ENCODE measurements at places on chromosomes 12 and 14. TPM values are rescaled to one million over a fixed set of nuclear protein-coding genes. Genes with fewer than 3 reads are reported as not detected.

Gene KCNC2
- not detected for total RNA-seq

Gene CLEC6A
- total RNA-seq, result not detected

Gene RNF10
- 62.5 TPM for total RNA-seq

Gene DCN
- 617 TPM for total RNA-seq

Gene RFLNA
- not detected for total RNA-seq

Gene C14orf119
- 25.7 TPM for total RNA-seq

Gene HOXC5
- total RNA-seq, result not detected

Gene C14orf39
- total RNA-seq, result 0.13 TPM

Gene TAS2R31
- total RNA-seq, result 11.4 TPM

Gene GZMH
- total RNA-seq, result 0.81 TPM

Gene RNASE3
- not detected for total RNA-seq

Gene SVOP
- total RNA-seq, result not detected

Gene TAS2R46
- total RNA-seq, result 5.1 TPM

Gene CPNE6
- not detected for total RNA-seq

Gene IL26
- not detected for total RNA-seq

Gene CLEC4A
- total RNA-seq, result not detected

Gene NIN
- 25.5 TPM for total RNA-seq

Gene NXPH4
- not detected for total RNA-seq

Gene NTF3
- total RNA-seq, result not detected

Gene TSPAN11
- 4.2 TPM for total RNA-seq

Gene PXN
- 95.5 TPM for total RNA-seq

Gene NRL
- 10.3 TPM for total RNA-seq

Gene SLC25A47
- not detected for total RNA-seq

Gene C12orf54
- total RNA-seq, result not detected

Gene PLEKHG7
- total RNA-seq, result not detected

Gene KRT80
- total RNA-seq, result not detected

Gene A2M
- total RNA-seq, result 124 TPM

Gene GXYLT1
- 16.5 TPM for total RNA-seq

Gene TRHDE
- 0.05 TPM for total RNA-seq

Gene ZNF839
- total RNA-seq, result 12.0 TPM

Gene PTPRO
- 0.22 TPM for total RNA-seq

Gene RTRAF
- 55.8 TPM for total RNA-seq

Gene FIGNL2
- total RNA-seq, result 1.6 TPM

Gene PIWIL1
- total RNA-seq, result 0.67 TPM

Gene RPS6KA5
- 8.5 TPM for total RNA-seq

Gene EEF1AKMT3
- 12.1 TPM for total RNA-seq

Gene NOS1
- total RNA-seq, result not detected

Gene CLEC4D
- total RNA-seq, result 0.13 TPM

Gene PTPRQ
- 23.1 TPM for total RNA-seq

Gene BATF
- 4.9 TPM for total RNA-seq

Gene NCOR2
- 45.3 TPM for total RNA-seq

Gene KRT7
- total RNA-seq, result 826 TPM

Gene ADAM20
- 3.4 TPM for total RNA-seq

Gene WNK1
- total RNA-seq, result 92.9 TPM

Gene LHX5
- total RNA-seq, result not detected

Gene B4GALNT3
- total RNA-seq, result 3.9 TPM

Gene SDSL
- total RNA-seq, result 25.2 TPM

Gene TNFRSF1A
- 131 TPM for total RNA-seq

Gene GYS2
- not detected for total RNA-seq

Gene SALL2
- 21.9 TPM for total RNA-seq

Gene IAPP
- not detected for total RNA-seq

Gene KRT75
- total RNA-seq, result not detected

Gene RTL1
- not detected for total RNA-seq

Gene SRRM4
- 0.27 TPM for total RNA-seq

Gene AHSA1
- total RNA-seq, result 49.4 TPM

Gene LMNTD1
- 0.67 TPM for total RNA-seq

Gene LTB4R2
- 14.4 TPM for total RNA-seq

Gene ARG2
- 76.1 TPM for total RNA-seq

Gene PARPBP
- total RNA-seq, result 0.98 TPM

Measured in thyroid gland (tissue), 4 donors.